ENCODE measurements at places on chromosomes 16 and 17.
A peak's percentile ranks its signal among the peaks of the same experiment; 100 is the strongest.

DNA sequence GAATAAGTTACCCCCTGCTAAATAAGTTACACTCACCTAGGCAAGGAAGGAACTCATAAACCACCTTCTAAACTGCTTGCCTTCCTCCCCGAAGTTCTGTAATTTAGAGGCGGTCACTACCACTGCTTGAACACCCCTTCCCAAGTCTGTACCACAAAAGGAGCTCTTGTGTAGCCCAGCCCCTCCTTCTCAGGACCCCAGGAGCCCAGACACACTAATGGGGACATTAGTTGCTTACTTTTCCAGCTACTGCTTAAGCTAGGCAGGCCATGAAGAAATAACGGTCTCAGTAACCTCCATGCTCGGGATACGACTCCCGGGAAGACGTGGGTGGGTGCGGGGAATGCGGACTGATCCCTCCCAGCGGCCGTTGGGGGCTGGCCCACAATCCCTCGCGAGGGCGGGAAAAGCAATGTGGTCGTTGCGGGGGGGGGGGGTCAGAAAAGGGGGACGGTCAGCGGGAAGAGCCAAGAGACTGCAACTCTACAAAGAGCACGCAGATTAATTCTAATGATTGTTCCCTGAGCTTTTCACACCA, at the start of gene TEX14:
TEX14 (minus strand) TSS at position 345 of the 538 bp plus-strand sequence. CDS start 40,044 bp downstream, outside the sequence.
- DNase-seq, result no peak

- DNase-seq, result peak; percentile 41
Observed at GRCh38 chr16:56357241-56357764, 68.0 kb downstream of the AMFR start.

- no peak for DNase-seq
Observed at GRCh38 chr17:80779961-80780380, 211.7 kb upstream of the CHMP6 start.

DNA sequence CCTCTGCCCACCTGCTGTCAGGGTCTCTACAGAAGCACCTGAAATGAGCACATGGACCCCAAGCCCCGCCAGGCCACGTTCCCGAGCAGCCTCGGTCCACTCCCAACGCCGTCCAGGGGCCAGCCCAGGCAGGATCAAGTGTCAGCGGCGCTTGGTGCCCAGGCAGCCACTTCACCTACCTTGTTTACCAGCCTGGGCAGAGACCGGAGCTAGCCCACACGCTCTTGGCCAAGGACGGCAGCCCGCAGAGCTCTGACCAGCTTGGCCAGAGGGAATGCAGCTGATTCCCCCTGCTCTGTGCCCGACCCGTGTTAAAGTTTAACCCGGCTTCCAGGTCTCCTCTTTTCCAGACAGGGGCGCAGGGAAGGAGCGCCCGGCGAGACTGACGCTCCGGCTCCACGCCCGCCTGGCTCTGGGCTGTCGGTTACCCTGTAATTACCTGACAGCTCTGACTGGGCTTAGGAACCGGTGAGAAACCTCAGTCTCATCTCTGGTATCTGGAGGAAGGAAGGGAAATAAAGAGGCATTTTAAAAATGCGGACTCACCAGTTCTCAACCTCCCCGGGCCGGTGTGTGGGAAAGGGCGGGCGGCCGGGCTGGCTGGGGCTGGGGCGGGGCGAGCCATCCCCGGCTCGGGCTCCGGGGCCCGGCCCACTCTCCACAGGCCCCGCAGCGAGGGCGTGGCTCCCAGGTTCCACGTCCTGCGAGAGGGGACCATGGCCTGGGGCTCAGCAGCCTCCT, 4.6 kb downstream of the KIFC3 start:
- peak; percentile 53 for DNase-seq

GRCh38 chr17:63531022-63531965, 8.1 kb downstream of the KCNH6 start:
- DNase-seq, result no peak

- no peak for DNase-seq
Observed at GRCh38 chr17:65572581-65573281, 11.3 kb upstream of the AXIN2 start.

GRCh38 chr16:62596584-62596983, 560.3 kb upstream of the CDH8 start:
- no peak for DNase-seq

DNA sequence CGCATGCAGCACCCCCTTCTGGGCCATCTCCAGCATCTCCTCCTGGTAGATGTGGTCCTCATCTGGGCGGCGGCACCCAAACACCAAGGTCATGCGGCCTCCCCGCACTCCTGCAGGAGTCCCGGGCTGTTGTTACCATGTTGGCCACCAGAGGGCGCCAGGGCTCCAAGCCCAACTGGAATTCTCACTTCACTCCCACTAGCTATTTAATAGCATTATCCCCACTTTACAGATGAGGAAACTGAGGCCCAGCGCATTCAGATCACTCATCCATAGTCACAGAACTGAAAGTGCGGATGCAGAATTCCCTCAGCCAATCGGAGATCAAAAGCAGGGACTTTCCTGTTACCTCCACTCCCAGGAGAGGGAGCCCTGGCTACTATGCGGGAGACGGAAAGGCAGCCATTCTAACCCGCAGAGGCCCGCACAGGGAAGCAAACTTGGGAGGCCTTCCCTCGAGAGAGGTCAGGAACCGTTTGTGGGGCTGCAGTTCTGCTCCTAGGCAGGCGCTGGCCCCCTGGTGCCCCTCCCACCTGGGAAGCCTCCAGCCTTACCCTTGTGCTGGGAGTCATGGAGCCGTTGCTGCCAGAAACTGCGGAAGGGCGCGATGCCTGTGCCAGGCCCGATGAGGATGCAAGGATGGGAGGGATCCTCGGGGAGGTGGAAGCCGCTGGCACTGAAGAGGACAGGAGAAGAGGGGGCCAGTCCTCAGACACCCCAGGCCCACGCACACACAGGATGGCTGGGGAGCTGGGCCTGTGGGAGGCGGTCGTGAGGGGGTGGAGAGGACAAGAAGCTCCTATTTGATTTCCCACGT, 40.1 kb downstream of the NOS2 start:
- DNase-seq, result peak; percentile 84

- DNase-seq, result no peak
Observed at GRCh38 chr17:6428207-6428965, 6.5 kb downstream of the AIPL1 start.

DNA sequence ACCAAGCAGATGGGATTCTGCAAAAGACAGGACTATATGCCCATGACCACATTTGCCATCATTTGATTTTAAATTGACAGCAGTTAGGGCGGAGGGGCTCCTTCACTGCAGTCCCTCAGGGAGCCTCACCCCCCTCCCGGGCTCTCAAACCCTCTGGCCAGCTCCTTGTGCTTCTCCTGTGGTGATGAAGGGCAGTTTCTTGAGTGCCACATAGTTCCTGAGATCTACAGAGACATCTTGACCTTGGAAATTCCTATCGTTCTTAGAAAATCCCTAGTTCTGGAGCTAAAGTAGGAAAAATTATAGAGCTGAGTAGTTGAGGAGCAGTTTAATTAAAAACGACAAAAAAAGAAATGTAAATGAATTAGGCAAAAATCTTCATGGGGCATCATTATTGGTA, 231.5 kb downstream of the CCDC182 start:
- no peak for DNase-seq

DNA sequence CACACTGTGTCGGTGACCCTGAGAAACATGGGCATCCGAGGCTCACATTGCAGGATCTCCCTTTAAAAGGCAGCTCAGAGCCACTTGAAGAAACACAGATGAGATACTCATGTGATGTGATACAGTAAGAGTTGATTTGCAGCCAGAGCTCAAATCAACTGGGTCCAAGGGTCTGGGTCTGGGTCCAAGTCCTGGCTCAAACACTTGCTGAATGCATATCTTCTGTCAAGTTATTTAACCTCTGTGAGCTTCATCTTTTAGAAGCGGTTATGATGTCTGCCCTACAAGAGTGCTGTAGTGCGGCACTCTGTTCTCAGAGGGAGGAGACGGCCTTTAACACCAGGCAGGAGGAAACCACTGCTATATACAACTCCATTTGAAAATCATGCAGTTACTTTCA, 6.4 kb downstream of the KRT38 start:
- no peak for DNase-seq

DNA sequence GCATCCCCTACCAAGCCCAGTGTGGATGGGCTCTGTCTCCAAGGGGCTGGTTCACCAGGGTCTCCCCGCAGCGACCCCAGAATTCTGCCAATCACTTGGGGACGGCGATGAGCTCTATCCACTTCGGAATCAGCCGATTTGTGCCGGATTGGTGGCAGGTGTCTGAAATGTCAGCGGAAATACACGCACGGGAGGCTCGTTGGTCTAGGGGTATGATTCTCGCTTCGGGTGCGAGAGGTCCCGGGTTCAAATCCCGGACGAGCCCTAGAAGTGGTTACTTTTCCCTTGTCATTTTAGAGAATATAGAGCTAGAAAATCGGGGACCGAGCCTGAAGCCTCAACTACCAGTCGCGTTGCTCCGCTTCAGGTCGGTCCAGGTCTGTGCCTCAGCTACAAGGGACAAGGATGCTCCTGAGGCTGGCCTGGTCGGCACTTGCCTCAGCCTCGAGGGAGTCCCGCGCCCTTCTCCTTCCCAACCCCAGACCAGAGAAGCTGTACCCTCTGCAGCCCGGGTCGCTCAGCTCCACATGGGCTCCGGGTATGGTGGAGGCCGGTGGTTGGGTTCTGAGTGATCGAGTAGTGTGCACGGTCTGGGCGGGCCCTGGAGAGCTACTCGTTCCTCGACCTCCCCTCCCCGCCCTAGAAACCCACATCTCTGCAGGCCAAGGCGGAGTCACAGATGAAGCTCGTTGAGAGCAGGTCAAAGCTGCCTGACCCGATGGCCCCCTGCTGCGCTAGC, 16.0 kb upstream of the OR1F1 start:
- no peak for DNase-seq

GRCh38 chr16:79369796-79370195, 230.7 kb downstream of the MAF start:
- no peak for DNase-seq

- no peak for DNase-seq
Observed at GRCh38 chr16:13307851-13308250, 406.5 kb downstream of the SHISA9 start.

GRCh38 chr16:2715966-2716885, 3.8 kb downstream of the PRSS27 start:
- no peak for DNase-seq

DNA sequence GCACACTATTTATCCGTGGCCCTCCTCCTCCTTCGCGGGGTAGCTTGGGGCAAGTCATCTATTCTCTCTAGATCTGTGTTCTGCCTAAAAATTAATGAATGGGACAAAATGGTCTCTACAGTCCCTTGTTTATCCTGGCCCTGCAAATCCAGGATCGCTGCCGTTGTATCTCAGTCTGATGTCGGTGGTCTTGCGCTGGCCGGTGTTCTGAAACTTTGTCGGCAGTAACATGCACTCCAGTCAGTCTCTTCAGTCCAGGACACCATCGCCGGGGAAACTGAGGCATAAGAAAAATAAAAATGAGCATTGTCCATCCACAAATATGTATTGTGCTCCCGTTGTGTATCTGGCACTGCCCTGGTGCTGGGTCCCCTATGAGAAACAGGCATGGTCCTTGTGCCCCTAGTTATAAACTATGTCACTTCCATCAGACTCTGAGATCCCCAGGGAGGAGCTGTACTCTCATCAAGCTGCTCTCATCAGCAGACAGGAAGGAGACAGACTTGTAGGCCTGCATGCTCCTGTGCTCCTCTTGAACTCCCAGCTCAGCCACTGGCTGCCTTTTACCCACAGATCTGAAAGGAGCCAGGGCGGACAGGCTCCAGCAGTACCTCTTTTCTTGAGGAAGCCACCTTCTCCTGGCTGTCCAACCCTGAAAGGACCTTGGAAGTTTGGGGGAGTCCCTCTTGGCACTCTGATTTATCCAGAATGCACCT, 13.7 kb upstream of the CA4 start:
- DNase-seq, result no peak

Data from Right ventricle myocardium superior (tissue), 1 donor.